ENCODE measurements at places on chromosomes 6 and 20. TPM values are rescaled to one million over a fixed set of nuclear protein-coding genes. Genes with fewer than 3 reads are reported as not detected.

GRCh38 chr6:157455731-157456523 lies 74.9 kb downstream of the ZDHHC14 start:
- no peak overlapping the region for H3K4me3 ChIP-seq
- no peak for DNase-seq
- no peaks in the 10 kb centered on the region for H3K36me3 ChIP-seq

DNA sequence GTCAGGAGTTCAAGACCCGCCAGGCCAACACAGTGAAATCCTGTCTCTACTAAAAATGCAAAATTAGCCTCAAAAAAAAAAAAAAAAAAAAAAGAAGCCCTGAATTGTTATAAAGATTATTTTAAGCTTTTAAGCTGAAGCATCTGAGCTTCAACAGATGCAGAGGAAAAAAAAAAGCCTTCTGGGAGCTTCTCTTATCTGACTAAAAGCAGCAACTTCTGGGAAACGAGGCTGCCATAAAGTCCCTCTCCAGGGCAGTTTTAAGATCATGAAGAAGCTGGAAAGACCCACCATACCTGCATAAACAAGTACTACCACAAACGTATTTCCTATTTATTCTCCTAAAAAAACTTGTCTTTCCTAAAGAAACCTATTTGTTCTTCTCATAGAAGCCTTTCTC lies 3.6 kb downstream of the SERINC3 start:
- no peak overlapping the region for H3K27ac ChIP-seq
- no peaks in the 10 kb centered on the region for H3K36me3 ChIP-seq
- DNase-seq: no peak

DEFB121 gene
- not detected for total RNA-seq

GRCh38 chr6:151128763-151129370 lies 110.9 kb upstream of the AKAP12 start:
- no peak overlapping the region for H3K4me3 ChIP-seq
- no peak for DNase-seq
- no peaks in the 10 kb centered on the region for H3K27me3 ChIP-seq
- H3K4me1 ChIP-seq: no peaks in the 10 kb centered on the region
- no peak overlapping the region for H3K27ac ChIP-seq

DNA sequence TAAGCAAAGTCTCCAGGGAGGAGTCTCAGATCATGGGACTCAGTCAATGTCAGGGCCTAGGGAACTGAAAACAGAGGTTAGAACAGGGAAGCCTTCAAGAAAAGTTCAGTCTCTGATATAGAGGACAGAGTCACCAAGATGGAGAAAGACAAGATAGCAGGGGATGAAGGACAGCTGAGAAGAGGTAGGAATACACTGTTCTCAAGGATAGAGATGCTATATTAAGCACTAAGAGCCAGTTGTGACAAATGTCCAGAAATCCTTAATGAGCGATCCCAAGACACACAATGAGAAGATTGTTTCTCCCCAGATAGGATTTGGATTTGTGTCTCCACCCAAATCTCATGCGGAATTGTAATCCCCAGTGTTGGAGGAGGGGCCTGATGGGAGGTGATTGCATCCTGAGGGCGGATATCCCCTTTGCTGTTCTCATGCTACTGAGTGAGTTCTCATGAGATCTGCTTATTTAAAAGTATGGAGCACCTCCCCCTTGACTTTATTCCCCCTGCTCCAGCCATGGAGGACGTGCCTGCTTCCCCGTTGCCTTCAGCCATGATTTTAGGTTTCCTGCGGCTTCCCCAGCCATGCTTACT lies 168.2 kb downstream of the AKAP7 start:
- H3K27ac ChIP-seq: no peak overlapping the region
- H3K36me3 ChIP-seq: no peaks in the 10 kb centered on the region
- H3K27me3 ChIP-seq: no peaks in the 10 kb centered on the region
- no peaks in the 10 kb centered on the region for H3K4me1 ChIP-seq
- H3K4me3 ChIP-seq: no peak overlapping the region

- peak overlapping the region; percentile 97 for H3K27ac ChIP-seq
- peak; percentile 92 for DNase-seq
- H3K4me1 ChIP-seq: peaks cover 89% of the 10 kb centered on the region
- no peaks in the 10 kb centered on the region for H3K36me3 ChIP-seq
- H3K27me3 ChIP-seq: no peaks in the 10 kb centered on the region
Observed at GRCh38 chr6:137102851-137103492, 58.2 kb upstream of the IL20RA start.

GRCh38 chr6:88587150-88587520 lies 376.3 kb downstream of the RNGTT start:
- no peak overlapping the region for H3K27ac ChIP-seq
- H3K27me3 ChIP-seq: peaks cover 3% of the 10 kb centered on the region
- no peaks in the 10 kb centered on the region for H3K36me3 ChIP-seq
- H3K4me3 ChIP-seq: no peak overlapping the region
- H3K4me1 ChIP-seq: peaks cover 2% of the 10 kb centered on the region

GRCh38 chr6:36685926-36686667 lies 7.6 kb downstream of the CDKN1A start:
- H3K4me1 ChIP-seq: peaks cover 91% of the 10 kb centered on the region
- H3K4me3 ChIP-seq: no peak overlapping the region
- H3K27ac ChIP-seq: peak overlapping the region; percentile 6
- peaks cover 40% of the 10 kb centered on the region for H3K36me3 ChIP-seq
- peak; percentile 37 for DNase-seq

DNA sequence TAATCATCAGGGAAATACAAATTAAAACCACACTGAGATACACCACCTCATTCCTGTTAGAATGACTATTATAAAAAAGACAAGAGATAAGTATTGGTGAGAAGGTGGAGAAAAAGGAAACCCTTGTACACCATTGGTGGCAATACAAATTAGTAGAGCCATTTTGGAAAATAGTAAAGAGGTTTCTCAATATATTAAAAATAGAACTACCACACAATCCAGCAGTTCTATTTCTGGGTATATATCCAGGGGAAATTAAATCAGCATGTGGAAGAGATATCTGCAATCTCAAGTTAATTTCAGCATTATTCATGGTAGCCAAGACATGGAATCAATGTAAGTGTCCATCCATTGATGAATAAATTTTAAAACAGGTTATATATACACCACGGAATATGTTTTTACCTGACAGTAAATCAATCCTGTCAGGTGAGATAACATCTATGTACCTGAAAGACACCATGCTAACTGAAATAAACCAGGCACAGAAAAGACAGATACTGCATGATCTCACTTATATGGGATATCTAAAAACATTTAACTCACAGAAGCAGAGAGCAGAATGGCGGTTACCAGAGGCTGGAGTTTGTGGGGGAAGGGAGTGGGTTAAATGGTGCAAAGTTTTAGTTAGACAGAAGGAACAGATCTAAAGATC lies 64.1 kb downstream of the SHPRH start:
- no peak for DNase-seq
- peaks cover 9% of the 10 kb centered on the region for H3K4me1 ChIP-seq
- no peak overlapping the region for H3K27ac ChIP-seq
- H3K36me3 ChIP-seq: peaks cover 8% of the 10 kb centered on the region

CYP39A1 gene
- total RNA-seq: not detected

NKX2-4 gene
- not detected for total RNA-seq

DNA sequence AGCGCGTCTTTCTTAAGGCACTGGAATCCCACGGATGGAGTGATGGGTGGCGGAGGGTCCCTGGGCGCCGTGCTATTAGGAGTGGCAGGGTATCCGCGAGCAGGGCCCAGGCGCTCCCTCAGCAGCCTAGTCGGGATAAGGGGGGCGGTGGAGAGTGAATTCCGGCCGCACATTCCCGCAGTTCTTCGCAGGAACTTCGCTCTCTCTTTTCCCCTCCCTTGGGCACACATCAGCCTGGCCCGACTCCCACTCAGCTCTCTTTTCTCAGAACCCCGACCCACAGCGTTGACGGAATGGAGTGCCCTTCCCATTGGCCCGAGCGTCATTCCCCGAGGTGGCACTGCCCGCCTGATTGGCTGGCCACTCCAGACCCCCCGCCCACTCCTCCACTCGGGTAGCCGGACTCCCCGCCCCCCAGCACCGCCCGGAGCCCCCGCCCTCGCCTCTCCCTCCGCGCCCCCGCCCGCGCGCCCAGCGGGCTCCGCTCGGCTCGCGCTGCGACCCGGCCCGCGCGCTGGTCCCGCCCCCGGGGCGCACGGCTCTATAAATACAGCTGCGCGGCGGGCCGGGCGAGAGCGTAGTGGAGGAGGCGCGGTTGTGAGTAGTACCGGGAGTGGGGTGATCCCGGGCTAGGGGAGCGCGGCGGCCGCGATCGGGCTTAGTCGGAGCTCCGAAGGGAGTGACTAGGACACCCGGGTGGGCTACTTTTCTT lies at the start of gene ID4:
ID4 (plus strand) TSS at position 572 of the 712 bp plus-strand sequence. CDS start 385 bp downstream, outside the sequence.
- H3K27ac ChIP-seq: no peak within 1 kb of the TSS
- H3K27me3 ChIP-seq: peaks cover 5% of the 10 kb centered on the region
- no peak for DNase-seq
- H3K4me1 ChIP-seq: peaks cover 4% of the 10 kb centered on the region
- no peaks in the 10 kb centered on the region for H3K36me3 ChIP-seq
- no peak within 1 kb of the TSS for H3K4me3 ChIP-seq

PNLDC1 gene
- total RNA-seq: 0.71 TPM

GRCh38 chr20:52972190-52972937 lies at the start of gene TSHZ2:
TSHZ2 (plus strand) TSS chr20:52972358; CDS start chr20:52973294, 936 bp downstream.
- H3K27me3 ChIP-seq: peaks cover 8% of the 10 kb centered on the region
- H3K4me3 ChIP-seq: peak within 1 kb of the TSS; percentile 45
- no peaks in the 10 kb centered on the region for H3K36me3 ChIP-seq
- no peak within 1 kb of the TSS for H3K27ac ChIP-seq
- DNase-seq: peak; percentile 38

DNA sequence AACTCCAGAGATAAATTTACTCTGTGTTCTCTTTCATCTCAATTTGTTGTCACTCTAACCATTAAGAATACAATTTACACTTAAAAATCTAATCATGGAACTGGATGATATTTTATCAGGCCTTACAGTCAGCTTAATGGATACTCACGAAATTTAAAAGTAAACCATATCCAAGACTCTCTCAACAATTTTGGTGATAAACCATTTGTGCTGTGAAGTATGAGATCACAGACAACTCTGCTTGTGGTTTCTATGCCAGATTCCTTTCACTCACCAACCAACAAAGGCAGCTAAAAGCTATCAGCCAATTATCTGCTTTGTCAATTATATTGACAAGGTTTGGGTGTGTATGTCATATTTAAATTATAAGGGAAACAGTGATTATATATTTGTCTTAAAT lies 155.8 kb downstream of the TRDN start:
- H3K4me3 ChIP-seq: no peak overlapping the region
- DNase-seq: no peak
- no peaks in the 10 kb centered on the region for H3K36me3 ChIP-seq
- no peak overlapping the region for H3K27ac ChIP-seq
- H3K27me3 ChIP-seq: no peaks in the 10 kb centered on the region
- no peaks in the 10 kb centered on the region for H3K4me1 ChIP-seq

C20orf204 gene
- 2.5 TPM for total RNA-seq

- no peak for DNase-seq
- no peak overlapping the region for H3K4me3 ChIP-seq
- H3K4me1 ChIP-seq: no peaks in the 10 kb centered on the region
- no peak overlapping the region for H3K27ac ChIP-seq
- H3K36me3 ChIP-seq: no peaks in the 10 kb centered on the region
Observed at GRCh38 chr6:17038316-17038715, 63.5 kb upstream of the STMND1 start.

DNA sequence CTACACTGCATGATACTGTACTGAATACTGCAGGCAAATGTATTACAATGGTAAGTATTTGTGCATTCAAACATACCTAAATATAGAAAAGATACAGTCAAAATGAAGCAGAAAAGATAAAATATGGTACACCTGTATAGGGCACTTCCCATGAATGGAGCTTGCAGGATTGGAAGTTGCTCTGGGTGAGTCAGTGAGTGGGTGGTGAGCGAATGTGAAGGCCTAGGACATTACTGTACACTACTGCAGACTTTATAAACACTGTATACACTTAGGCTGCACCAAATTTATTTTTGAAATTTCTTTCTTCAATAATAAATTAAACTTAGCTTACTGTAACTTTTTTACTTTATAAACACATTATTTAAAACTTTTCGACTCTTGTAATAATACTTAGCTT lies 213.1 kb downstream of the ATXN1 start:
- no peak for DNase-seq
- no peaks in the 10 kb centered on the region for H3K36me3 ChIP-seq
- no peaks in the 10 kb centered on the region for H3K4me1 ChIP-seq
- no peak overlapping the region for H3K4me3 ChIP-seq
- H3K27ac ChIP-seq: no peak overlapping the region

GRCh38 chr20:22686097-22686496 lies 101.7 kb upstream of the FOXA2 start:
- no peak for DNase-seq
- no peak overlapping the region for H3K4me3 ChIP-seq

DNA sequence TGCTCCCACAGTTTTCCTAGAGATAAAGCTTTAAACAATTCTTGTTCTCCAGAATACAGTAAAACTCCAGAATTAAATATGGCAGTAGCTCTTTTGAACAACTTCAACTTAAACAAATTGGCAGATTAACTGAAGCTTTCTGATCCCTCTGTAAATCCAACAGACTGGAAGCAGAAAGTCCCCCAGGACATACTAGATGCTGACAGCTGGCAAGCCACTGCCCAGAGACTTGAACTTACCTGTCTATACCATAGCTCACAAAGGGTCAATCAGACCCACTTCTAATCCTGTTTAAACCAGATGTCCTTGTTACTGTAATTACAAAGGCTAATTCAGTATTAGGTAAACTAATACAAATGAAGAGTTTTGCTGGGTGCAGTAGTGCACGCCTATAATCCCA lies 12.3 kb downstream of the GPLD1 start:
- DNase-seq: no peak
- H3K4me1 ChIP-seq: no peaks in the 10 kb centered on the region
- no peaks in the 10 kb centered on the region for H3K27me3 ChIP-seq

IP6K3 gene
- total RNA-seq: not detected

DNA sequence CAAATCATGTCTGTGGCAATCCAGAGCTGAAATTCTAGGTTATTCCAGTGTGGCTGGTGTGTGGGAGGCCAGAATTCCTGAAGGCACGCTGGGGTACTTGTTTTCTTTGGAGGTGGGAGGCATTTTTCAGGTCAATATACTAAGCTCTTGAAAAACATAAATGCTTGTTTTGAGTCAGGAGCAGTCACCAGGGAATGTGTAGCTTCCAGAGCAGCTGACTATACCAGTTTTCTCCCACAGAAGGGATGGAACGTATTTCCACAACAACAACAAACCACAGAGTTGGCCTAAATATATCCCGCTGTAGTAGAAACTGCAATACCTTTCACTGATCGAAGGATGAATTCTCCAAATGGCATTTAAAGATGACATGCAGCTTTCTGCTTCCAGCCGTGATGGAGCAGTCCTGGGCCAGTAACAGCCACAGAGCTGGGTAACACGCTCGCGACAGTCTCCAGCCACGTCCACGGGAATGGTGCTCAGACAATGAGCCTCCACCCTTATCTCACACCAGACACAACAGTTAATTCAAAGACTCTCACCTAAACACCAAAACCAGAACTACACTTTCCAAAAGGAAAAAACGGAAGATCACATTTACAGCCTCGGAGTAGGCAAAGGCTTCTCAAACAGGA lies 23.2 kb downstream of the CHRNA4 start:
- H3K4me1 ChIP-seq: no peaks in the 10 kb centered on the region
- DNase-seq: no peak
- H3K36me3 ChIP-seq: no peaks in the 10 kb centered on the region
- no peaks in the 10 kb centered on the region for H3K27me3 ChIP-seq
- H3K4me3 ChIP-seq: no peak overlapping the region

GRCh38 chr6:43052842-43053544 lies 658 bp downstream of the CUL7 start:
- no peaks in the 10 kb centered on the region for H3K27me3 ChIP-seq
- no peak overlapping the region for H3K4me3 ChIP-seq
- H3K27ac ChIP-seq: peak overlapping the region; percentile 85
- H3K36me3 ChIP-seq: peaks cover 23% of the 10 kb centered on the region

Measured in B cell (primary cell).